ENCODE measurements at places on chromosomes 7 and 10.

DNA sequence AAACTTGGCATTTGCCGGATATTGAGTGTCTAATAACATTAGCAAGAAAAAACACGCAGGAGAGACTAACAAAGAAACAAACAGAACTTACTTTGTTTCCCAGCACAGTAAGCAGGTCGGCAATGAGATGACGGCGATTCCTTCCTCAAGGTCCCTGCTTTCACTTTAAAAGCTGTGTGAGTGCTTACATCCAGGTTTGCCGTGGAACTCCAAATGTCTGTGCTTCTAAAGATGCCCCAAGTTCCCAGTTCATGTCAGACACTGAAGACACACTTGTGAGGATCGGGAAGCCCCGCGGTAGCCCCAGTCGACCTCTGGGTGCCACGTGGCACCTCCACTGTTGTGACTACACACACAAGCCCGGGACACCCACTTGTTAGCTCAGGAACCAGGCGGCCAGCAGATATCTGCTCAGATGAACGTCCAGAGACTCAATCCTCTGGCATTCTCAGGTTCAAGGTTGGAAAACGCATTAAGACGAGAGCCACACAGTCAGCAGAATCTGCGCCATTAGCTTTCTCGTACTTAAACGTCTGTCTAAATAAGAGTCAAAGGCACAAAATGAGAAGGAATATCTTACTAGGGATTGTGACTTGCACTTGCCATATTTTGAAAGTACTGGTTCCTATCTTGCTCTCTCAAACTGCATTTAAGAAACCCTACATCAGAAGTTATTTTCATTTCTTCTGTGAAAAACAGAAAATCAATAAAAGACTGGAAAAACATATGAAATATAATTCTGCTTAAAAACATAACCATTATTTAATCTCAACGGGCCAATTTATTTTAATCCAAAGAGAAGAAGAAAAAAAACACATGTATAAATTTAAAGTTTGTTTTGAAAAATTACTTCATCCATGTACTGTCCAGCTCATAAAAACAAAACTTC is 207.6 kb upstream of the KLF14 start:
- peak; percentile 31 for DNase-seq

DNA sequence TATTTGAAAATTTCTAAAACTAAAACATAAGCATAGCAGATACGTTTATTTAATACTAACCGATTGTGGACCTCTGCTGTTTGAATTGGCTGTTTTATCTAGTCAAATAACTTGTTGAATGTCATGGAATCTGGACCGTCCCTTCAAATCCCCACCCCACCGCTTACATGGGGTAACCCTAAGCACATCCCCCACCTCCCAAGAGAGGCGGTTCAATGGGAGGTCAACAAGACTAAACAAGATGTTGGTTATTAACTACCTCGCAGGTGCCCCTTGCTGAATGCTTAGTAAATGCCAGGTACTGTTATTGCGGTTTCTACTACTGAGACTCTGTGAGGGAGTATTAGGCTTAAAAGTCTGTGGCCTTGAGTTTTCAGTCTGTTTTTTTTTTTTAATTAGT is 70.9 kb downstream of the DAGLB start:
- DNase-seq: no peak

DNA sequence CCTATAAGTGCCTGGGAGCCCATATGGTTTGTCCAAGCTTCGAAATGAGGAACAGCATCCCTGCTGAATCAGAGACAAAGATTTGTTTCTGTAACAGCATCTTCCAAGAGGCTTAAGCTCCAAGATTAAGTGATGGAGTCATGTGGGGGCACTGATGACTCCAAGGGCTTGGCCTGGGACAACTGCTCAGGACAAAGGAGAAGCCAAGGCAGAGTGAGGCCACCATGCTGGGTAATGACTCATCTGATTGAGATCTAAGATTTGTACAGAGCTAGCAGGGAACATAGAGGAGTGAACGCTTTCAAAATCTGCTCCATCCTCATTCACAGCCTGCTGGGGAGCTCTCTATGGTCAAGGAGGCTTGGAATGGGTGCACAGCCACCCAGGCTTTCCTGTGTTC is 49.3 kb downstream of the C10orf120 start:
- no peak for DNase-seq

- DNase-seq: no peak
Measured at GRCh38 chr10:108586424-108586823, 1336.9 kb downstream of the XPNPEP1 start.

DNA sequence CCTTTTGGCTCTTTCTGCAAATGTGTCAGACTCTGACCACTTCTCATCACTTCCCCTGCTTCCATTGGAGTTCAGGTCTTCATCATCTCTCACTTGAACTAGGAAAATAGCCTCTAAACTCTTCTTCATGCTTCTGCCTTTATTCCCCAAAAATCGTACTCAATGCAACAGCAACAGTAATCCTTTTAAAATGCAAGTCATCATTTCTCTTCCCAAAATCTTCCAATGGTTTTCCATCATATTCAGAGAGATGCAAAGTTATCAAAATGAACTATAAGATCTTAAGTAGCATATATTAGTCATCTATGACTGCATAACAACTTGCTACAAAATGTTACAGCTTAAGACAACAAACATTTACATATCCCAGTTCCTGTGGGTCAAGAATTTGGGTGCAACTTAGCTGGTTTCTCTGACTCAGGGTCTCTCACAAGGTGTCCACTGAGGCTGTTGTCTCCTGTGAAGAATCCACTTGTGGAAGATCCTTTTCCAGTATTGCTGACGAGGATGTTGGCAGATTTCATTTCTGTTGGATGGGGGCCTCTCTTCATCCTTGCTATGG is 31.0 kb upstream of the ETV1 start:
- peak; percentile 11 for DNase-seq

DNA sequence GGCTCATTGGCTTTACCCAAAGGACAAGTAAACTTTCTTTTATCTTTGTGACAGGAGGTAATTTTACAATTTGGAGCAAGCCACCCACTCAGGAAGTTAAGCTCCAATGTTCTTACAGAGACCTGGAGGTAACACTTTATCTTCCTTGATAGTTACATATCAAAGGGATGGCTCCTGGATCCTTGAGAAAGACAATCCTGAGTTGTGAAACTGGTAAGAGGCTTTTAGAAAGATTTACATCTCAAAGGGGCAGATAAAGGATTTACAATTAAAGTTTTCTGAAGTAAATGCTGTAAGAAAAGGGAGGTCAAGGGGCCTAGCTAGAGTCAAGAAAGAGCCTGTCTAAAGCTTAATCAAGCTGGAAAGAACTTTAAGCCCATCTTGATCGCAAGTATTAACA is 124.4 kb upstream of the ZNF804B start:
- no peak for DNase-seq

DNA sequence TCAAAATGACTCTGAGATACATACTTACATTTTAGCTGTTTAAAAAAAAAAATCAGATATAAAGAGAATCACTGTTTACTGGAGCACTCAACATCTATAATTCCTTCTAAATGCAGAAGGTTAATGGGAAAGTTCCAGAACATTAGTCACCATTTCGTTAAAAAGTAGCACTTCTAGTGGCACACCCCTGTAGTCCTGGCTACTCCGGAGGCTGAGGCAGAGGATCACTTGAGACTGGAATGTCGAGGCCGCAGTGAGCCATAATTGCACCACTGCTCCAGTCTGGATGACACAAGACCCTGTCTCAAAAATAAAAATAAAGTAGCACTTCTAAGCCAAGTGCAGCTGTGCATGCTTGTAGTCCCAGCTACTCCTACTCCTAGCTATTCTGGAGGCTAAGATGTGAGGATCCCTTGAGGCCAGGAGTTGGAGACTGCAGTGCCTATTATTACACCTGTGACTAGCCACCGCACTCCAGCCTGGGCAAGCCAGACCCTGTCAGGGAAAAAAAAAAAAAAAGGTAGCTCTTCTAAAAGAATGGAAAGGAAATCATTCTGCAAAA is 2.2 kb downstream of the FGFBP3 start:
- no peak for DNase-seq

DNA sequence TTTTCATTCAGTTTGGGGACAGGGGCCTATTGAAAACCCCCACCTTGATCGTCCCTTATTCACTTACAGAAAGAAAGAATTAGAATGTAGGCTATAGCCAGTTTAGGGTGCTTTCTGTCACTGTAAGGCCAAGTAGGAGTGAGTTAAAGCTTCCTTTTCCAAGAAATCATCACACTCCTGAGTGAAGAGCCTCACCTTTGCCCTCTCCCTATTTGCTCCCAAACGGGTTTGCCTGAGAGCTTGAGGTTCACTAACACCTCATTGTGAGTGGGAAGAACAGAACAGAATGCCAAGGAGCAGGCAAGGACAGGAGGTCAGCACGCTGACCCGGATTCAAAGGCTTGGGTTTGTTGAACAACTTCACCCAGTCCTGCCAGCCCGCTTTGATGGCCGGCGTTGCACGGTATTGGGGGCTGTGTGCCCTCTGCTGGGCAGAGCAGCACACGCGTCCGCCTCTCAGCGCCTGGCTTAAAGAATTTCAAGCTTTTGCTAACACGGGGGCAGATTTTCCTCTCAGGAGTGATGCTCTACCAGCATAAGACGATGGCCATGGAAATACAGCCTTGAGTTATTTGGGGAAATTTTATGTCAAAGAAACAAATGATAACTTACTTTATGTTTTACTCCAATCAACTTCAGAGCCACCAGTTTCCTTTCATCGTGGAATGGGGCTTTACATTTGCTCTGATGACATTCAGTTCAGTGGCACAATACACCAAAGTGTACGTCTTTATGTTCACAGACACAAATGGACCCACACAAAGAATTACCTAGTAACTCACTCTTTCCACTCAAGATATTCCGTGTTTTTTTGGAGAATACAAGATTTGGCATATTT is 470.0 kb downstream of the SUGCT start:
- DNase-seq: peak; percentile 59
